Astrocyte of the cerebellum (primary cell): ENCODE measurements at places on chromosomes 12 and 14.

GRCh38 chr12:114045349-114045748 is 79.2 kb upstream of the RBM19 start:
- no peak for DNase-seq

DNA sequence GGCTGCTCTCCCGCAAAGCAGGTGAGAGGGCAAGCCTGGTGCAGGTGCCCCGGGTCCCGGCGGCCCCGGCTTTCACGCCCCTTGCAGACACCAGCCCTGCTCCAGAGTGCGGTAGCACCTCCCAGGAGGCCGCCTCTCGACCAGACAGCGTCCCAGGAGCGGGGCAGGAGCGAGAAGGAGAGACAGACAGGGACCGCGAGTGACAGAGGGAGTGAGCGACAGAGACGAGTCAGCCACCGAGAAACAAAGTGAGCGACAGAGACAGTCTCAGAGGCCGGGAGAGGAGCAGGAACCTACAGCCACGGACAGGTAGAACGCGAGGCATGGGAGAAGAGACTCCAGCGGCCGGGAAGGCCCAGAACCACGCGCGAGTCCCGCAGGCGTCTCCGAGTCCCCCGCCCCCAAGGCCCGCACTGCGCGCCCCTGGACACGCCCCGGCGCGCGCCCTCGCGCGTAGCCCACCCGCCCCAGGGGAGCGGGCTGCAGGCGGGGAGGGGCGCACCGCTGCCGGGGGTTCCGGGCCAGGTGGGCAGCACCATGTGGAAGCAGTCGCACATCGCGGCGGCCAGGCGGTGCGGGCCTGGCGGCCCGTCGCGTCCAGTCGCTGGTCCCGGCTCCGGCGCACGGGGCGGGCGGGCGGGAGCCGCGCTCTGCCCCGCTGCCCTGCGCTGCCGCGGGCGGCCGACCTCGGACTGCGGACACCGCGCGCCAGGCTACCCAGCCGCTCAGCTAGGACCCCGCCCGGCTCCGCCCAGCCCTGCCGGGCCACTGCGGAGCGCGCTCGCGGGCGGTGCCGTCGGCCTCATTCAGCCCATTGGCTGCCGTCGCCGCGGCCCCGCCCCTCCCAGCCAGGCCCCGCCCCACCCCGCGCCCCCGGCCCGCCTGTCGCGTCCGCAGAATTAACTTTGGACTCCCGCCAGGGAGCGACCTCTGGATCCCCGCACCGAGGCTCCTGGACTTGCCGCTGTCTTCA is at the start of gene AHNAK2:
Gene AHNAK2, minus strand, starts transcription at position 694 of the 973 bp plus-strand sequence. Its CDS starts 137 bp downstream, at position 557.
- DNase-seq, result no peak

DNA sequence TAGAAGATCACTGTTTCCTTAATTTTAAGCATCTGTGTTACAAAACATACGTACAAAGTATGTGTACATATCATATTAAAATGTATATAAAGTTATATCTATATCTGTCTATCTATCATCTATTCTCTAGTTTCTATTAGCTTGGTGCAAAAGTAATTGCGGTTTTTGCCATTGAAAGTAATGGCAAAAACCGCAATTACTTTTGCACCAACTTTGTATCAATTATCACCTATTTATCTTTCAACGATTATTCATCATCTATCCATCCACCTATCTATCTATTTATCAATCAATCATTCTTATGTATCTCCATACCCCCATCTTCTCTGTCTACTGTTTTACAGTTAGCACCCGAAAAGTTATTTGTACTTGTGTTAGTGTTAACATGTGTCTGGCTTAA is 447.6 kb downstream of the NRXN3 start:
- no peak for DNase-seq

GRCh38 chr14:75441728-75442127 is 13.9 kb downstream of the JDP2 start:
- no peak for DNase-seq

DNA sequence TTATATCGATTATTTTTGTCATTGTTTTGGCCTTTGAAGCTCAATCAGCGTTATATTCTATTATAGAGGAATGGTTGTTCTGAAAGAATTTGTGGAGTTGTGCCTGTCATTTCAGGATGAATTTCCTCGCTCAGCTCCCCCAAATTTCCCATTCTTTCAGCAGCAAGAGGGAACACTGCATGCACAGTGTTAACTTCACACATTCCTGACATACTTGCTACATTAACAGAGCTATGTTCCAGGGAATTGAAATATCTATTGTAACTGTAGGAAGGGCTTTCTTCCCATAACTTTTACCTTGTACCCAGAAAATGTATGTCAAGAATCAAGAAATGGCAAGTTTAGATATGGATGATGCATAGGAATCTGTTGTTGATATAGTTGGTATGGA is 379.0 kb downstream of the LRIG3 start:
- no peak for DNase-seq
